Stimulated activated CD4-positive, alpha-beta T cell treated with anti-CD3 and anti-CD28 coated beads, Interleukin-1b, Interleukin-23, amount 100 ng/mL, for 1 hour (primary cell): ENCODE measurements at places on chromosomes 12 and 14.

- no peak for DNase-seq
Observed at GRCh38 chr14:32608857-32609256, 279.8 kb downstream of the AKAP6 start.

DNA sequence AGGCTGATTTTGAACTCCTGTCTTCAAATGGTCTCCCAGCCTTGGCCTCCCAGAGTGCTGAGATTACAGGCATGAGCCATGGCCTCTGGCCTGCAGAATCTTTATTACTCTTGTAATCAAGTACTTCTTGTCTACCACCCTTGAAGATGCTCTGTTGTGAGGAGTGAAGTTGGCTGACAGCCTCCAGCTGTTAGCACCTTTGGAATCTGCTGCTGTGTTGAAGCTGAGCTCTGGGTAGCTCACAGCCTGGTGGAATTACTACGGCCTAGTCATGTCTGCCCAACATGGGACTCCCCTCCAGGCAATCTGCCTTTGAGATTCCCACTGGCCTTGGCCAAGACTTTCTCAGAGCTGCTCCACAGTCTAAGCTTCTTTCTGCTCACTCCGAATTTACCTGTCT, 5.8 kb upstream of the C12orf75 start:
- no peak for DNase-seq

DNA sequence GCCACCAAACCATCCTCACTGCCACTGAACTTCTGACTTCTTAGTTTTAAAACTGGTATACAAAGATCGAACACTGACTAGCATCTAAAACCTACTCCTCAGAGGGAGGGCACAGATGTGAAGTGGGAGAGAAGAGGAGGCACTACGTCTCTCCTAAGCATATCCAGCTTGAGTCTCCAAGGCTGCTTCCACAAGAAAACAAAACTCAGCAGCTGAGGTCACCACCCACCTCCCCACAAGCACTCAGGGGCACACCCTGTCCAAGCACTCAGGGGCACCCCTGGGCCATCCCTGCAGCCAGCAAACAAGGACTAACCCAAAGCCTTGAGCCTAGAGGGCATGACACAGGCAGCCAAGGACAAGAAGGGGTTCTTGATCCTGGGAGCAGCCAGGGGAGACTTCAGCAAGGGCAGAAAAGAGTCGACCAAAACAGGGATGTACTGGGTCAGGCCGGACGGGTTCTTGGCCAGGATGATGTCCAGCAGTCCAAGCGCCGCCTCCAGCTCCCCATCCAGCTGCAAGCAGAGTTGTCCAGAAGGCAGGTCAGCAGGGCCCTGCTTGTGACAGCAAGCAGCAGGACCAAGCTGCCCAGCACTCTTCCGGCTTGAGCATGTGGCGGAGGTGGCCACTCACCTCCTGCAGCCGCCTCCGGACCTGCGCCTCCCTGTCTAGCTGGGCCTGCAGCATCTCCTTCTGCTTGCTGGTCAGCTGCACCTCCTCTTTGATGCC, 34.8 kb downstream of the GCN1 start:
- no peak for DNase-seq

- no peak for DNase-seq
Observed at GRCh38 chr12:121925358-121925695, 6.9 kb downstream of the CFAP251 start.

DNA sequence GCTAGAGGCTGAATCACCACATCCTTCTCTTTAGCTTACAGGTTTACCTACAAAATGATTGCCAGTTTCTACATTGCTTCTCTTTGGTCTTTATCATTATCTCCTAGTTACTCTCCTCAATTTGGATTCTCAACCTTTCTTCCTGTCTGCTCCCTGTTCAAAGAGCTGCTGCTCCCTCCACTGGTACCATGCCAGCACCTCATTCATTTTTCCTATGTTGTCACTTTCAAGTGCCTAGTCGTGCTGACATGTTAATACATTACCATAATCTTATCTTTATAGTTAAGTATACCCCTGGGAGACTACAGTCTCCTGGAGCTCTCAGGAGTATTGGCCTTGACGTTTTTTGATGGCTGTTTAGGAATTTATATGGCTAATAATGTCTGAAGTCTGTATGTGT, 14.2 kb downstream of the FRS2 start:
- DNase-seq: no peak

DNA sequence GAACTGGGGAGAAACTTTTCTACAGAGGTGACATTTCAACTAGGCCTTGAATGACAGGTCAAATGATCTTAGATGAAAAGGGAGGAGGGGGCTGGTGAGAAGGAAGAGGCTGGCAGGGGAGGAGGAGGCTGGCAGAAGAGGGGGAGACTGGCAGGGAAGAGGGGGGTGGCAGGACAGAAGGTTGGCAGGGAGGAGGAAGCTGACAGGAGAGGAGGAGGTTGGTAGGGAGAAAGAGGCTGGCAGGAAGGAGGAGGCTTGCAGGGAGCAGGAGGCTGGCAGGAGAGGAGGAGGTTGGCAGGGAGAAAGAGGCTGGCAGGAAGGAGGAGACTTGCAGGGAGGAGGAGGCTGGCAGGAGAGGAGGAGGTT, 63.4 kb upstream of the PPP4R3A start:
- no peak for DNase-seq

DNA sequence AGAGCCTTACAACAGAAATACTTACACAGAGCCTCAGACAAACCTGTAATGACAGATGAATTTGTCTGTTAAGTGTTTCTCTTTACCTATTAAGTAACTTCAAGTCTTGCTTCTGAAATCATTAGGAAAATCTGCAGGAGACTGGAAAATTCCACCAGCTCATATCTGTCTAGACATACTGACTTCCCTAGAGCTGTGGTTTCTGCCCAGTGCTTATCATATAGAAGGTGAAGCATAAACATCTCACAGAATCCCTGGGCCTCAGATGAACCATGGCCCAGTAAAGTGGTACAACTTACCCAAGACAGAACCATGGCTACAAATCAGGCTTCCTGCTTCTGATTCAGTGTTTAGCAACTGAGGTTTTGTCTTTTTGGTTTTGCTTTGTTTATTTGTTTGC, 91.6 kb downstream of the EGLN3 start:
- DNase-seq: no peak

GRCh38 chr14:99675382-99675835, 8.7 kb upstream of the CYP46A1 start:
- DNase-seq: no peak

DNA sequence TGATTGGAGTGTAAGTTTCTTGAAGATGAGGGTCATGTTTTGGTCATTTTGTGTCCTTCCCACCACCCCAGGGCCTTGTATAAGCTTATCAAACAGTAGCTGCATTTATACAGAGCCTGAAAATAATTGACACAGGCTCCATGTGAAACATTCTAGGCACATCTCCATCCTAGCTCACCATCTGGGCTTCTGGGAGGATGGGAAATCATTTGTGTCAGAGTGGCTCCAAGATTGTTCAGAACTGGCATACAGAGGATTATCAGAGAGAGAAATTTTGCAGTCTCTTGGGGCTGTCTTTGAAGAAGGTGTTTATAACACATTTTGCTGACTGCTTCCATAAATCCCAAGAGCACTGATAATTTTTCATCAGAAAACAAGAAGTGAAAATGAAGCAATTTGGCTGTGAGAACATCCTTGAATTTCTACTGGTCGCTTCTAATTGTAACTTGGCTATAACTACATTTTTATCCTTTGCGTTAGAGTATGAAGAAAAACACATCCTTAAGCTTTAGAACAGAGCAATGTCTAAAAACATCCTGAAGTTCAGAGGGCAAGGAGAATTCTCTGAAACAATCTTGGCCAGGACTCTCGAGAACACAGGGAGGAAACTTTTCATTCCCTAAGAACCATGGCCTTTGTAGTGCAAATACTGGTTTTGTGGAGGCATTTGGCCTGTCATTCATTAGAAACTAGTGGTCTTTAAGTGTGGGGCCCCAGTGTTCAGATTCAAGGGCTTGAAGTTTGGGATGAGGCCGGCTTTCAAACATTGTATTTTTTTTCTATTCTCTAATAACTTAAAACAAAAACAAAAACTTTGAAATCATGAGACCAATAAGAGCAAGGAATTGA, 151.1 kb downstream of the DACT1 start:
- no peak for DNase-seq

DNA sequence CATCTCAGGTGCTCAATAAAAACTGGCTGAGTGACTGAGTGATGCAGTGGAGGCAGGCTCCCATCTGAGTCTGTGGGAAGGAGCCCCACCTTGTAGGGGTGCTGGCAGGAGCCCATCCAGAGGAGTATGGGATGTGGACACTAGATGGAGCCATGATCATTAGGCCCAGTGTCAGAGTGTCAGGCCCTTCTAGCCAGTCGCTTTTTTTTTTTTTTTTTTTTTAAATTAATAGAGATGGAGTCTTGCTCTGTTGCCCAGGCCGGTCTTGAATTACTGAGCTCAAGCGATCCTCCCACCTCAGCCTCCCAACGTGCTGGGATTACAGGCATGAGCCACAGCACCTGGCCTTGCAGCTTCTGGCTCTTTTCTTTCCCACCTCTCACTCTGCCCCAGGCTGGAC, 11.5 kb downstream of the RITA1 start:
- no peak for DNase-seq

DNA sequence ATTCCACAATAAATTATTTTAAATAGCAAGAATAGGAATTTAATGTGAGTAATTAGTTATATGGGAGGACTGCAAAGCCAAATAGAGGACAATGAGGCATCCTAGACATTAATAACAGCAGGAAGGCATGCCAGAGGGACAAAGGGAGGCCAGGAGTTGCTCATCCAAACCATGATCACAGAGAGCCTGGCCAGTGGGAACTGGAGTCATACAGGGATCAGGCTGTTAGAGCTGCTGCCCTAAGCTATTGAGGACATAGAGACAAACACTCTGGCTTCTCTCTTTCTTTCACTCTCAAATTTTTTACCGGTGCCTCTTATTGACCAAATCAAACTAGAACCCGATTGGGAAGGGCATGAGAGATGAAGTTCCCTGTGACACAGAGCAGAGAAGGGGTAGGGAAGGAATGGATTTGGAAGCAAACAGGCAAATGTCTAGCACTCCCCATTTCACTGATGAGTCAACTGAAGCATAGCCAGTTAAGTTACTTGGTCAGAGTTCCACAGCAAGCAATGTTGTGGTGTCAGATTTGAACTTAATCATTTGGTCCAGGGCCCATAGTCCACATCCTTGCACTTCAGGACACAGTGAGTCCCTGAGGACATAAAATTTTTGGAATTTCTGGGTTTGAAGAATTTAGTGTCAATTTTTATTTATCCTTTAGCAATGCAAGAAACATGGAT, 17.9 kb upstream of the CFAP54 start:
- DNase-seq: no peak

GRCh38 chr12:132717011-132717410, 6.4 kb downstream of the PGAM5 start:
- DNase-seq: no peak

DNA sequence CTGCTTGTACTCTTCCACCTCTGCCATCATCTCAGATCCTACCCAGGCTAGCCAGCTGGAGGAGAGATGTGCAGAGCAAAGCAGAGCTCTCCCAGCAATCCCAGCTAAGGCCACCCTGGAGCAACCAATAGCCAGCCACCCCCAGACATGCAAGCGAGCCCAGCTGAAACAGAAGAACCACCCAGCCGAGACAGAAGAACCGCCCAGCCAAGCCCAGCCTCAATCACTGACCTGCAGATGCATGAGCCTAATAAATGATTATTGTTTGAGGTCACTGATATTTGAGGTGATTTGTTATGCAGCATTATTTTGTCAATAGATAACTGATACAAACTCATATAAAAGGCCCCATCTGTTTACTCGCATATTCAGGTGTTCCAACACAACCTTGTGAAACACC, 106.3 kb downstream of the SCARB1 start:
- no peak for DNase-seq

- no peak for DNase-seq
Observed at GRCh38 chr12:3988519-3989217, 115.5 kb upstream of the PARP11 start.

DNA sequence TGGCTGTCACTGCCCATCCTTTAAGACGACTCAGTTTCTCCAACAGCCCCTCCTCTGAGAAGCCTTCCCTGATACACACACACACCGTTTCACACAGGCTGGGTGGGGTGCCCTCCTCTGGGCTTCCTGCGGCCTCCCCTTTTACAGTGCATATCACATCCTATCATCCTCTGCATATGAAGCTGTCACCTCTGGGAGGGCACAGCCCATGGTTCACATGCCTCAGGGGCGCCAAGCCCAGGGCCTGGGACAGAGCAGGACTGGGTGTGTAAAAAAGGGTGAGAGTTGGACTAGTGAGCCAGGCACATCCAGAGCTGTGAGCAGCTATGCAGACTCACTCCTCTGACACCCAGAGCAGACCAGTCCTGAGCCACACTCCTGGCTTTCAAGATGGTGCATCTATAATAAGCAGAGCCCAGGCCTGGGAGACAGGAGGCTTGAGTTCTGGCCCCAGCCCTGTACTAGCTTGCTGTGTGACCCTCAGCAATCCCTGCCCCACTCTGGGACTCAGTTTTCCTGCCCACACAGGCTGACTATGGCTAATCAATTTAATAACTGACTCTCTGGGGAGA, 62.6 kb downstream of the LGMN start:
- no peak for DNase-seq

DNA sequence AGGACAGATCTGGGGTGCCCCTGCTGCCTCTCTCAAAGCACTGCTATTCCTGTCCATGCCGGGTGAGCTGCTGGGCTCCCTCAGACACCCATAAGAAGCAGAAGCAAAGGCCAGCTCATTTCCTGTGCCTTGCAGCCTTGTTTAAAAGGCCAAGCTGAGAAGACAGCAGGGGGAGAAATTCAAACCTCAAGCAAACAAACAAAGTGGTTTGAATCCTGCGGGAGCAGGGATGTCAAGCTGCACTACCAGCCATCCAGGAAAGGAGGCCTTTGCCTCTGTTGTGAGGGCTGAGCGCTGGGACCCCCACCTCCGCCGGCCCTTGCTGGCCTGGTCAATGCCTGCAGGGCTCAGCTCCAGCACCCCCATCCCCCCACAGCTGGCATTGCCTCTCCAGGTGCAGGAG, 176.5 kb downstream of the PIWIL1 start:
- no peak for DNase-seq

DNA sequence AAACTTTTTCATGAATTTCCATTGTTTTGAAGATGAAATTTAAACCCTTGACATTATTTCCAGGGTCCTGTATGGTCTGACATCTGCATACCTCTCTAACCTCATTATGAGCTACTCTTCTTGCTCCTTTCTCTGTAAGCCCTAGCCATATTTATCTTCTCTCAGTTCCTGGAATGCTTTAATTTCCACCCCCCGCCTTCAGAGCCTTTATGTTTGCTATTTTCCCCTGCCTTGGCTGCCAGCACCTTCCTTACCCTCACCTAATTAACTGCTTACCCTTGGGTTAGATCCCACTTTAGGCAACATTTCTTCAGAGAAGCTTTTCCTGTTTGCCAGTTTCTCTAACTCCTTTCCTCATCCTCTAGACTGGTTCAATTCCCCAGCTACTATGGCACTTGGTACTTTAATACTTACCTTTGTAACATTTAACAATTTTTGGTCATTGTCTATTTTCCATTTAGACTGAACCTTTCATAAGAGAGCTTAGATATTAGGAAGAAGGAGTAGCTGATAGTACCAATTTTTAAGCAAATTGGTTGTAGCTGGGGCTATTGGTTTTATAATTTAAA, 6.0 kb downstream of the STYX start:
- no peak for DNase-seq

GRCh38 chr14:85418721-85419120, 111.2 kb upstream of the FLRT2 start:
- no peak for DNase-seq

- DNase-seq: no peak
Observed at GRCh38 chr14:102095871-102096568, 9.2 kb upstream of the HSP90AA1 start.

- no peak for DNase-seq
Observed at GRCh38 chr12:124369055-124369826, 74.3 kb downstream of the RFLNA start.

- DNase-seq: no peak
Observed at GRCh38 chr14:29982171-29982570, 54.5 kb upstream of the PRKD1 start.
